Right lobe of liver (tissue), 6 donors: ENCODE measurements at places on chromosomes 5 and 9.

DNA sequence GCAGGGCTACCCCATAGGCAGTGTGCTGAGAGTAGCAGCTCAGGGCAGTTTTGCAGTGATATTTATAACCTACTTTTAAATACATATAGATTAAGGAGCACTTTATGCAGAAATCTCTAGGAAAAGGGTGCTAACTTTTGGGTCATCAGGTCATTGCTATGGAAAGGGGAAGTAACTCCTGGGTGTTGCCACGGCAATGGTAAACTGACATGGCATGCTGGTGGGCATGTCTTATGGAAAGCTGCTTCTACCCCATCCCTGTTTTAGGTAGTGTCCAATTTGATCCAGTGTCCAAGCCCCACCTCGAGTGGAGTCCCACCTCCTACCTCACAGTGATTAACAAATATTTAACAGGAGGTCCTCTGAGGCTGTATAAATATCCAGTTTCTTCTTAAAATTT, 56.8 kb upstream of the XPA start:
- H3K27ac ChIP-seq, result no peak overlapping the region
- no peak overlapping the region for H3K4me3 ChIP-seq
- H3K4me1 ChIP-seq, result no peaks in the 10 kb centered on the region
- no peak for DNase-seq

- H3K4me3 ChIP-seq, result no peak overlapping the region
- peaks cover 18% of the 10 kb centered on the region for H3K4me1 ChIP-seq
- H3K27ac ChIP-seq, result peak overlapping the region; percentile 65
- DNase-seq, result peak; percentile 80
- H3K36me3 ChIP-seq, result no peaks in the 10 kb centered on the region
Observed at GRCh38 chr9:91037511-91038482, 236.2 kb downstream of the SYK start.

DNA sequence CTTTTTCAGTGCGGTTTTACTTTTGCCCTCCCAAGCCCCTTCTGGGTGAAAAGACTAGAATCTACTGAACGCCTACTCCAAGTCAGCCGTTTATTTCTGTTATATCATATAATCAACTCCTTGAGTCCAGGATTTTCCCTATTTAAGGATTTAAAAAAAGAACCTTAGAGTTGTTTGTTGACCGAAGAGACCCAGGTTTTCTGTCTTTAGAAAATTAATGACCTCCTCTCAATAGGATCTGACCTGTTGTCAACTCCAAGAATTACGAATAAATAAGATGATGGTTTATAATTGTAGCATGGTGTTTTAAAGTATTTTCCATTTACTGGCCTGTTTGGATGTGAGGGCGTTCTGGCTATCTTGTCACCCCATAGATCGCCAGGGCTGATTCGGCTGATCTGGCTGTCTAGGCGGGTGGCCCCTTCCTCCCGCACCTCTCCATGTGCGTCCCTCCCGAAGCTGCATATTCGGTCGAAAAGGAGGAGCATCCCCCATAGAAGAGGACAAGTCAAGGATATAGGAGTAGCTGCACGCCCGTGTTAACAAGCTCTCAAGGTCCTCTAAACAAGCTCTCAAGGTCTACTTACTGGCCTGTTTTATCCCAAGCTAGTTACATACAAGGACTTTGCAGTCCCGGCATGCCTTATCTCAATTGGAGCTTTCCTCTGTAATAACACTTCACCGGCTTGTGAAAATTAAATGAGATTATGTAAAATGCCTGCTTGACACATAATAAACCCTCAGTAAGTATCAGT, 1.1 kb upstream of the UBAP2 start:
- peak overlapping the region; percentile 94 for H3K4me3 ChIP-seq
- H3K27me3 ChIP-seq, result no peaks in the 10 kb centered on the region
- H3K27ac ChIP-seq, result peak overlapping the region; percentile 90
- DNase-seq, result no peak
- H3K4me1 ChIP-seq, result peaks cover 6% of the 10 kb centered on the region
- H3K36me3 ChIP-seq, result no peaks in the 10 kb centered on the region

DNA sequence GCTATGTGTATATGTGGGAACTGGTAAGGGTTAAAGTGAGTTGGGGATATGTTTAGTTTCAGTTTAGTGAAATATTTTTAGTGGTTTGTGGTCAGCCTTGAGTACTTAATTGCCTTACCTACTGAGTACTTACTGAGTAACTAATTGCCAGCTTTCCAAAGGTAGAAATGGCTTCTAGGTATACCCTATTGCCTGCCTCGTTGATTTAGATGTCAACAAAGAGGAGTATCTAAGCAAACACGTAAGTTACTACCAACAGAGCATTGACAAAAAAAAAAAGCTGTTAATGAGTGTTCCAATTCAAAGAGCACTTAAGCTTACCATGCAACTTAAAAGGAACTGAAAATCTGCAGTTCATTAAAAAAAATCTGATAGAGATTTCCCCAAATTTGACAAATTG, 8.8 kb downstream of the ATP10B start:
- no peaks in the 10 kb centered on the region for H3K36me3 ChIP-seq
- DNase-seq, result no peak
- H3K4me1 ChIP-seq, result no peaks in the 10 kb centered on the region

- no peaks in the 10 kb centered on the region for H3K27me3 ChIP-seq
- H3K4me3 ChIP-seq, result no peak overlapping the region
- H3K27ac ChIP-seq, result no peak overlapping the region
- H3K4me1 ChIP-seq, result peaks cover 14% of the 10 kb centered on the region
Observed at GRCh38 chr5:113450462-113450861, 15.7 kb upstream of the TSSK1B start.

GRCh38 chr9:136361754-136362449, 1.6 kb downstream of the DNLZ start:
- H3K27ac ChIP-seq, result no peak overlapping the region
- no peak overlapping the region for H3K4me3 ChIP-seq
- H3K36me3 ChIP-seq, result no peaks in the 10 kb centered on the region
- H3K27me3 ChIP-seq, result no peaks in the 10 kb centered on the region

DNA sequence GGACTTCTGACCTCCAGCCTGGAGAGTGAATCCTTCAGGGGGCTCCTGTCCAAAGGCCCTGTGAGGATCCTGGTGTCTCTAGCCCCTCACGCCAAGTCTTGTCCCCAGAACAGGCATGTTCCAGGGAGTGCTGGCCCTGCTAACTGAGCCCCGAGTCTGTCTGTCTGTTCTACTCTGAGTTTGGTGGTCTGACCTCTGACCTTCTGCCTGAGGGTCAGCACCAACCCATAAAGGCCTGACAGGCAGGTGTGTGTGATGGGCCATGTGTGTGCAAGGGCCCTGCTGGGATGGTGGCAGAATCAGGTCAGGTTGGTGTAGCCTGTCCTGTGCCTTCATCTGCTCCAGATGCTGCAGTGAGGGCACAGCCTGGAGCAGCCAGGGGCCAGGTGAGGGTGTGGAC, 46.3 kb downstream of the PHF2 start:
- H3K27ac ChIP-seq, result no peak overlapping the region
- no peaks in the 10 kb centered on the region for H3K4me1 ChIP-seq
- H3K4me3 ChIP-seq, result no peak overlapping the region
- H3K27me3 ChIP-seq, result no peaks in the 10 kb centered on the region
- no peak for DNase-seq

GRCh38 chr5:114007678-114008077, 354.2 kb upstream of the KCNN2 start:
- H3K4me1 ChIP-seq, result no peaks in the 10 kb centered on the region
- DNase-seq, result no peak
- H3K27ac ChIP-seq, result no peak overlapping the region
- H3K27me3 ChIP-seq, result no peaks in the 10 kb centered on the region
- H3K36me3 ChIP-seq, result no peaks in the 10 kb centered on the region

GRCh38 chr5:87398981-87399614, 13.6 kb downstream of the CCNH start:
- no peak overlapping the region for H3K4me3 ChIP-seq
- no peak for DNase-seq
- H3K36me3 ChIP-seq, result peaks cover 15% of the 10 kb centered on the region
- H3K4me1 ChIP-seq, result no peaks in the 10 kb centered on the region

DNA sequence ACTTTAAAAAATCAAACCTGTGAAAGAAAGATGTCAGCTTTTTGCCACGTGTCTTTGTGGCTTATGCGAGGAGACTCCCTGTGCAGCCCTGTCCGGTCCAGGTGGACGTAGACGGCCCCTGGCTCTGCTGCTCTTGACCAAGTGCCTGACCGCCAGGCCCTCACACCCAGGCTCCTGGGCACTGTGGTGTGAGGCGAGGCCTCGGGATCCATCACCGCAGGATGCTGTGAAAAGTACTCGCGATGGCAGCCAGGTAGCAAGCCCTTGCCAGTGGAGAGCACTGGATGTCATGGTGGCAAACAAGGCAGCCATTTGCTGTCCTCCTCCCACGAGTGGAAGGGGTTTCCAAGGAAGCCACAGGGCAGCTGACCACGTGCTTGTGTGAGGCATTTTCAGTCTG, 245.1 kb downstream of the CACNA1B start:
- H3K27ac ChIP-seq, result no peak overlapping the region
- no peaks in the 10 kb centered on the region for H3K4me1 ChIP-seq
- no peak overlapping the region for H3K4me3 ChIP-seq
- DNase-seq, result no peak
- H3K36me3 ChIP-seq, result no peaks in the 10 kb centered on the region
